ENCODE measurements at places on chromosomes 6 and 20.

DNA sequence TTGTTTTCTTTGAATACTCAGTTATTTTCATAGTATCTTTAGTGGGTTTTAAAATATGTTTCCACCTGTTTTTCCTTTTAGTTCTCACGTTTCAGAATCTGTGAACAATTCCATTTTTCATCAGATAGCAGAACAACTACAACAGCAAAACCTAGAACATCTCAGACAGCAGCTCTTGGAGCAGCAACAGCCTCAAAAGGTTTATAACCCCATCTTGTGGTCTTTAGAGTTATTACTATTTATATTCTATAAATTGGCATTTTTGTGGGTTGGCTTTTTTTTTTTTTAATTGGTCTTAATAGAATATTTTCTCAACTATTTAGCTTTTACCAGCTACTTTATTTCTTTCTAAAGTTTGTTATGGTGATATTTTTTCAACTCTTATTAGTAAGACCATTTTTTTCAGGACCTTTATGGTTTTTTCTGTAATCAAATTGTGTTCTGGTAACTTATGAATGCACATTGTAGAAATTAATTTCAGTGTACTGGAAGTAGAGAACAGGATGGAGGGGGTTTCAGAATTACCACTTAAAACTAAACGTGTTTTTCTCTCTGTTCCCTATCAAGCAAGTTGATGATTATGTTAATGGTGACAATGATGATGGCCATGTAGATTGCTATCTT lies 72.2 kb downstream of the SCAF8 start:
- no peak for DNase-seq

DNA sequence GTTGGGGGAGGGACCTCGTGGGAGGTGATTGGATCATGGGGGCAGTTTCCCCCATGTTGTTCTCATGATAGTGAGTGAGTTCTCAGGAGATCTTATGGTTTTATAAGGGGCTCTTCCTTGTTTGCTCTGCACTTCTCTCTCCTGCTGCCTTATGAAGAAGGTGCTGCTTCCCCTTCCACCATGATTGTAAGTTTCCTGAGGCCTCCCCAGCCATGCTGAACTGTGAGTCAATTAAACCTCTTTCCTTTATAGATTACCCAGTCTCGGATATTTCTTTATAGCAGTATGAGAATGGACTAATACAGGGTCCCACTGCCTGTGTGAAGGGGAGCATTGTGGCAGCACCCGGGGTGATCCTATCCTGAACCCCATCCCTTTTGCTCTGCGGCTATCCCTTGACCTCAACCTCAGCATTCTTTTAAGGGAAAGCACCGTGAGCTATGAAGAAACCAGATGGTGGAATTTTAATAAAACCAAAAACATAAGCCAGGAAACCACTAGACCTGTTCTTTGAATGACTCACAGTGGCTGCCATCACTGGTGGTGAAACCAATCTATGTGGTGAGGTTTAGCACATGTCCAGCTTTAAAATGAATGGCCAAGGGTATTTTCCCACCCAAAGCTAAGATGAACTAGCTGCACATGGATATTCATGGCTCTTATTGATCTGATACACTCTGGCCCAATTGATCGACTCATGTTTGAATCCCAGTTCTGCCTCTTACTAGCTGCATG lies 62.2 kb downstream of the ZDHHC14 start:
- DNase-seq, result no peak

- DNase-seq, result no peak
Measured at GRCh38 chr20:4159765-4160490, 144.6 kb upstream of the RNF24 start.

DNA sequence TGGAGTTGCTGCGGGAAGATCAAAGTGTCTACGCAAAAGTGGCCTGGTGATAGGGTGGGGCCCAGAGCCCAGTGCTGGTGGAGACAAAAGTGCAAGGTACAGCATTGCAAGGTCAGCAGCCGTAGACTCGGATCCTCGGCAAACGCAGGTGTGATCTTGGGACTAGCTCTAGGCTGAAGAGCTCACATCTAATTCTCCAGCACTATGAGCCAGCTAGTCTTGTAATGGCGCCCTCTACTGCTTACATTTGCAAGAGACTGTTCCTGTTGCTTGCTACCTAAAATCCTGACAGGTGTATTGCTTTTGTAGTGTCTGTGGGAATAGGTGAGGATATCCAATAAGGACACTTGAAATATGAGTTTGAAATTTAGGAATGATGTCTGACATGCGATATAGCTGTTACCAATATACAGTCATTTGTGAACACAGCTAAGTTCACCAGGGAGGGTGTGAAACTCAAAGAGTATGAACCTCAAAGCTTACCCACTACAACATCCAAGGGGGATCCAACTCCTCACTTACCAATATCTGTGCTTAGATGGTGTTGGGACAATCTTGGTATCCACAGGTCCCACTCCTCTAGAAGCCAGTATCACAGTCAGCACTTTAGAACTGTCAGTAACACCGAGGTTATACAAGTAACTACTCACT lies 58.4 kb downstream of the PDE7B start:
- DNase-seq, result peak; percentile 72

DNA sequence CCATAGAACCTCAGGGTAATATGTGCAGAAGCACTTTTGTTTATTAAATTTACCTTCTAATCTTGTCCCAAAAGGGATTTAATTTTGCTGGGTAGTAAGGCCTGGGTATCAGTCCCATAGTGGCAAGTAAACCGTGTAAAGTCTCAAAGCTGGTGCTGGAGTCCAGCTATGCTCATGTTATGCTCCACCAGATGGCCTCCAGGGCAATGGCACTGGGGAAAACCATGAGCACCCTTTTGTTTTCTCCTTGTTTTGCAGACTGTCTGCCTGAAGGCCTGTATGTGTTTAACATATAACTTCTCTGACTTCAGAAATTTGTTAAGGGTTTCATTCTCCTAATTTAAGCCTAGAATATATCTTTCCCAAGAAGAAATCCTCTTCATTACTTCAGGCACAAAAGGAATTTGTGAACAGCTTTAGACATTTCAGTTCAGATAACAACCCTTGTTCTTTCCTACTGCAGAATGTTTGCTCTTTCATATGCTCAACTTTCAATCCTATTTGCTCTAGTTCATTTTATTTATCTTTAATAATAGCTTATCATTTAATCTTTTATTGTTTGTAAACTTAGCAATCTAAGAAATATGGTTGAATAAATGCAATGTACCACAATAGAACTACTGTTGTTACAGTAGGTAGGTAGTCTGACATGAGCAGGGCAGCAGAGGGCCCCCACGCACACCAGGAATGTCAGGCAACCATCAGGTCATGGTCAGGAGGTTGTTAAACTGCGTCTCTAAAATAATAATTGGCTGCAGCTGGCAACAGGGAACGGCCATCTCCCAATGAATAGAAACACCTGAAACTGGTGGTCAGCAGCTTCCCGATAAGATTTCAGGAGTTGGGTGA lies 162.8 kb downstream of the TENT5A start:
- no peak for DNase-seq

DNA sequence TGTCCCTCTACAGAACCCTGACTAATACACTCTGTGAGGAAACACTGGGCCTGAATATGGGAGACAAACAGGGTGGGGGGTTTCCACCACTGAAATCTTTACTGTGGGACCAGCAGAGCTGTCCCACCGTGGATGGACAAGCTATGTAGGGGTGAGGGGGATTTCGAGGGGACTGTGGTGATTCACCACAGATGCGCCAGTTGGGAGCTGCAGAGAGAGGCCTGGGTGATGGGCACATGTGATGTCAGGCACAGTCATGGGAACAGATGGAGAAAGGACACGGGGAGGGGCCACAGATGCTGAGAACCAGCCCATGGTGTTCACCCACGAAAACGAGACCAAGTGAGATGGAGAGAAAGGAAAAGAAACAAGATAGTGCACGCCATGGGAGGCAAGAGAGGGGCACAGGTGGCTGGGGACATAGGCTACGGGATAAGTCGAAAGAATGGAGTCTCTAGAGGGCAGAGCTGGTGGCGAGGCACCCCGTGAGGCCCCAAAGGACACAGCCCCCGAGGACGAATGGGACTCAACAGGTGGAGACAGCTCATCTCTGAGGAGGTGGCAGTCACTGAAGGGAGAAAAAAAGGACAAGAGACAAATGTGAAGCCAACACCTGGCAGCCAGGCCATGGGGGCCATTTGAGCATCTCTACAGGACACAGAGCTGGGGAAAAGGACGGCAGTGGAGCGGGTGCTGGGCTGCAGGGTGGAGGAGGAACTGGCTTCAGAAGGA lies 10.5 kb upstream of the RAMACL start:
- peak; percentile 4 for DNase-seq

GRCh38 chr6:116444575-116444974 lies 16.6 kb upstream of the CALHM6 start:
- no peak for DNase-seq

- DNase-seq, result no peak
Measured at GRCh38 chr20:9059931-9060330, 9.0 kb upstream of the PLCB4 start.

GRCh38 chr6:67591910-67592309 lies 1043.2 kb upstream of the ADGRB3 start:
- DNase-seq, result no peak

GRCh38 chr6:67606906-67607828 lies 1027.9 kb upstream of the ADGRB3 start:
- no peak for DNase-seq

DNA sequence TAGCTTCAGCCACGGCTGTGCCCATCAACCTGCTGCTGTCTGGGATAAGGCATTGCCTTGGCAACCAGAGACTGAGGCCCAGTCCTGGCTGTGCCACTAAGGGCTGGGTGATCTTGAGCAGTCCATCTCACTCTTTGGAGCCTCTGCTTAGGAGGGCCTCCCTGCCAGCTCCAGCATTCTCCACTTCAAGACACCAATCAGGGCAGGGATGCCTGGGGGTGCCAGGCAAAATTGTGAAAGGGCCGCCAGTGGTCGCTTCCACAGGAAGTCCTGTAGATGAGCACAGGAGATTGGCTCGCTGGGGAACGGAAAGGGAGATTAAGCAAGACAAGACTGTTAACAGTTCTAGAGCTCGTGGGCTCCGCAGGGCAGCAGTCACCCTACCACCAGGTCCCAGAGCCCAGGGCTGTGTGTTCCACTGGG lies at the start of gene RAB44:
Gene RAB44, plus strand, starts transcription at position 346 of the 423 bp plus-strand sequence. CDS start 6,410 bp downstream, outside the sequence.
- DNase-seq, result no peak

GRCh38 chr20:62861726-62862336 lies at the start of gene TCFL5:
TCFL5 (minus strand) TSS chr20:62861822; CDS start chr20:62861670, 152 bp downstream.
- DNase-seq, result peak; percentile 99

- DNase-seq, result no peak
Measured at GRCh38 chr6:154783229-154783628, 50.0 kb downstream of the SCAF8 start.

GRCh38 chr6:47163536-47163935 lies 121.4 kb upstream of the ADGRF1 start:
- no peak for DNase-seq

GRCh38 chr20:58537831-58538230 lies 22.6 kb upstream of the APCDD1L start:
- DNase-seq, result no peak

GRCh38 chr20:1810926-1811620 lies 84.1 kb upstream of the SIRPA start:
- DNase-seq, result no peak

DNA sequence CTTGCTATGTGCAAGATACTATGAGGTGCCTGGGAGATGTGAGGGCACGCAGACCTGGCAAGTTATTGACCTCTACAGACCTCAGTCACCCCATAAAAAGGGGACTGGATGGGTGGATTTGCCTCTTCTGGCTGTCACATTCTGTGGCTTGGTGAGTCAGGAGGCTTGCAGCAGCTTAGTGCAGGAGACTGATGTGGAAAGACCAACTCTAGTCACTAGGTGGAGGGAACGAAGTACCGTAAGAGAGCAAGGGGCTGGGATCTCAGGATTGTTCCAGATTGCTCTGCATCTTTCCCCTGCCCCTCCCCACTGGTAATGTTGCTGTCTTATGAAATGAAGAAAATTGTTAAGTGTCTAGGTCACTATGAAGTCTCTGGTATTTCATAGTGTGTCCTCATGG lies 3.3 kb downstream of the MAPRE1 start:
- DNase-seq, result no peak

- no peak for DNase-seq
Measured at GRCh38 chr6:37074053-37074827, 68.8 kb downstream of the FGD2 start.

DNA sequence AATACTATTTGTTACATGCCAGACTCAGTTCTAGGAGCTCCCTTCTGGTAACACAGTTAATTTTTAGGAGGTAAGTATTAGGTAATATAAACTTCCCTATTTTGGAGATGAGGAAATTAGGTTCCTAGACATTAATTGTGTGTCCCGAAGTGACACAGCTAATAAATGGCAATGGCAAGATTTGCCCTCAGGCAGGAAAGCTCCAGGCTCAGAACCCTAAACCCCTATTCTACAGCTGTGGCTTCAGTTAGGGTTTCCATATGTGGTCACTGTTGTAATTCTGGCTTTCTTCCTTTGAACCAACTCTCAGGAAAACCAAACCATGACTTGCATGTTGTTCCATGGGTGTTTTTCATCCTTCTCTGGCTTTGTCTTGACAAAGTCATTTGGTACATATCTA lies 188.2 kb downstream of the PLCB1 start:
- no peak for DNase-seq

- no peak for DNase-seq
Measured at GRCh38 chr20:62266340-62266739, 28.0 kb downstream of the OSBPL2 start.

DNA sequence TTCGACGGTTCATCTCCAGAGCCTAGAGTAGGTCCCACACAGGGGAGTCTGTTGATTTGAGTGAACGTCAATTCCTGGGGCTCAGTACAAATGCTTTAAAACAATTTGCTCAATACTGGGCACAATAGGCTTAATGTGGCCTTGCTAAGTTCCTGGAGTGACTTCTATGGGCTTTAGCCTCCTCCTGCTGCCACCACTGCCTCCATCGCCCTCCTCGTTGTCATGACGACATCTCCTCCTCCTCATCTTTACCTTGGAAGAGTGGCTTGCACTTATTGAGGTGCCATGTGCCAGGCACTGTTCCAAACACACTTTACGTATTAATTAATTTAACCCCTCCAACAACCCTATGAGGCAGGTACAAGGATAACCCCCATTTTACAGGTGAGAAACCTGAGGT lies 11.8 kb upstream of the ZMYND8 start:
- no peak for DNase-seq

Measured in activated CD8-positive, alpha-beta memory T cell treated with anti-CD3 and anti-CD28 coated beads for 24 hours (primary cell).